ENCODE measurements at places on chromosomes 12 and 14.

GRCh38 chr12:45728630-45729232, 775 bp upstream of the ARID2 start:
- H3K27me3 ChIP-seq, result 0 out of 2 replicates have a peak, but pooled peaks cover 2% of the 10 kb centered on the region
- DNase-seq, result peak; percentile 96
- peak overlapping the region; percentile 99 for H3K27ac ChIP-seq
- H3K4me3 ChIP-seq, result peak overlapping the region; percentile 92
- peaks cover 40% of the 10 kb centered on the region for H3K4me1 ChIP-seq
- 0 out of 2 replicates have a peak, but pooled peaks cover 4% of the 10 kb centered on the region for H3K36me3 ChIP-seq

DNA sequence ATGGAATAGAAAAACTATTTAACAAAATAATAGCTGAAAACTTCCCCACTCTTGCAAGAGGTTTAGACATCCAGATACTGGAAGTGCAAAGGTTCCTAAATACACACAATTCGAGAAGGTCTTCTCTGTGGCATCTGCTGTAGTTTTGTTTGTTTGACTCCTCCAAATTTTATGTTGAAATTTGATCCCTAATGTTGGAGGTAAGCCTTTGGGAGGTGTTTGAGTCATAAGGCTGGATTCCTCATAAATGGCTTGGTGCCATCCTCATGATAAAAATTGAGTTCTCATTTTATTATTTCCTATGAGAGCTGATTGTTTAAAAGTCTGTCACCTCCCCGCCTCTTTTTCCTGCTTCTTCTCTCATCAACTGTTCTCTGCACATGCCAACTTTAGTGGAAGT, 182.7 kb downstream of the MYRFL start:
- no peaks in the 10 kb centered on the region for H3K27me3 ChIP-seq
- no peak overlapping the region for H3K4me3 ChIP-seq
- no peaks in the 10 kb centered on the region for H3K36me3 ChIP-seq
- H3K27ac ChIP-seq, result no peak overlapping the region
- DNase-seq, result no peak
- no peaks in the 10 kb centered on the region for H3K4me1 ChIP-seq

DNA sequence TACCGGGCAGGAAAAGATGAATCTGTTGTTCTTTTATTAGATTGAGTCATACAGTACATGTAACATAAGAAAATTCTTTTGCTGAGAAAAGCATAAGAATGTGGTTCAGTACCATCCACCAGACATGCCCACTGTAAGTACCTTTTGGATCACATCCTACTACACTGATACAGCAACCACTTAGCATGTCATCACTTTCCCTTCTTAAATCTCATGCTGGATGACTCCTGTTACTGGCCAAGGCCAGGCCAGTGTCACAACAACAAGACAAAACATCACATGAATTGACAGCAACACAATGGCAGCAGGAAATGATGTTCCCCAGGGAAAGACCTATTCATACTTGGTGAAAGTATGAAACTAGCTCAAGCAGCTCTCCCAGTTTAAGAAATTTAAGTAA, 46.4 kb downstream of the STXBP6 start:
- H3K36me3 ChIP-seq, result peaks cover 21% of the 10 kb centered on the region
- H3K27me3 ChIP-seq, result no peaks in the 10 kb centered on the region
- H3K27ac ChIP-seq, result peak overlapping the region; percentile 62
- peak; percentile 65 for DNase-seq
- peak overlapping the region; percentile 5 for H3K4me3 ChIP-seq

GRCh38 chr14:57871459-57872080, 5.7 kb upstream of the SLC35F4 start:
- no peaks in the 10 kb centered on the region for H3K27me3 ChIP-seq
- no peaks in the 10 kb centered on the region for H3K4me1 ChIP-seq
- H3K27ac ChIP-seq, result no peak overlapping the region
- DNase-seq, result peak; percentile 36

- no peak overlapping the region for H3K27ac ChIP-seq
- H3K4me1 ChIP-seq, result no peaks in the 10 kb centered on the region
- no peak for DNase-seq
- peaks cover under 1% of the 10 kb centered on the region for H3K27me3 ChIP-seq
- H3K36me3 ChIP-seq, result no peaks in the 10 kb centered on the region
Measured at GRCh38 chr12:82660541-82661325, 26.0 kb upstream of the TMTC2 start.

GRCh38 chr12:78185109-78185508, 354.4 kb downstream of the NAV3 start:
- DNase-seq, result peak; percentile 48
- H3K4me1 ChIP-seq, result peaks cover 70% of the 10 kb centered on the region
- peak overlapping the region; percentile 54 for H3K4me3 ChIP-seq
- H3K27ac ChIP-seq, result peak overlapping the region; percentile 84

- no peaks in the 10 kb centered on the region for H3K27me3 ChIP-seq
- H3K36me3 ChIP-seq, result peaks cover 13% of the 10 kb centered on the region
- peaks cover 78% of the 10 kb centered on the region for H3K4me1 ChIP-seq
- no peak for DNase-seq
Measured at GRCh38 chr12:104220931-104221330, 5.4 kb downstream of the TXNRD1 start.

GRCh38 chr14:91872517-91873470, 5.5 kb upstream of the TC2N start:
- H3K27me3 ChIP-seq, result peaks cover 2% of the 10 kb centered on the region
- DNase-seq, result no peak
- peaks cover 7% of the 10 kb centered on the region for H3K4me1 ChIP-seq
- H3K27ac ChIP-seq, result no peak overlapping the region

- peaks cover 10% of the 10 kb centered on the region for H3K27me3 ChIP-seq
- DNase-seq, result no peak
- H3K36me3 ChIP-seq, result no peaks in the 10 kb centered on the region
- peaks cover 65% of the 10 kb centered on the region for H3K4me1 ChIP-seq
Measured at GRCh38 chr12:113239811-113240331, 18.6 kb downstream of the TPCN1 start.
